ENCODE measurements at places on chromosomes 1 and 21. TPM values are rescaled to one million over a fixed set of nuclear protein-coding genes. Genes with fewer than 3 reads are reported as not detected.

- DNase-seq: no peak
Measured at GRCh38 chr1:169585181-169585580, 1.1 kb downstream of the F5 start.

- DNase-seq: no peak
Measured at GRCh38 chr1:38153066-38153777, 106.6 kb upstream of the POU3F1 start.

GRCh38 chr1:109796484-109797302 lies 33.0 kb upstream of the EPS8L3 start:
- no peak for DNase-seq

Gene SLC2A5
- 1.6 TPM for total RNA-seq

Gene PGBD5
- 2.3 TPM for total RNA-seq

GRCh38 chr1:29629814-29630516 lies 393.6 kb downstream of the PTPRU start:
- DNase-seq: peak; percentile 28

Gene NOS1AP
- 1.4 TPM for total RNA-seq

DNA sequence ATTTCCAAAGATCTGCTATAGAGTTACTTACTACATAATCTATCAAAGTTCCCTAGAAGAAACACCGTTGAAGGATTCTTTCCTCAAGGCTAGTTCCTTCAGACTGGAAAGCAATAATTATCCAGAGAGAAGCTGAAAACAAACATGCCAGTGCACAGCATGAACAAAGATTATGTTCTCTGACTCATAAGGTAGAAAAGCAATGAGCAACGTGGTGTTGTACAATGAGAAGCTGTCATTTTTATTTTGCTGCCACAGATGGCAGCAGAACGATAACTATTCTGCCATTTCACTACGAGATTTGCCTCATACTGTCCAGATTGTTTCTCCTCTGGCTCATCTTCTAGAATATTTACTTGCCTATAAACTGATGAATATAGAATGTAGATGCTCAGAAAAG lies 10.7 kb downstream of the EXTL2 start:
- no peak for DNase-seq

GRCh38 chr1:154944401-154945159 lies 8.1 kb upstream of the PMVK start:
- peak; percentile 59 for DNase-seq

DNA sequence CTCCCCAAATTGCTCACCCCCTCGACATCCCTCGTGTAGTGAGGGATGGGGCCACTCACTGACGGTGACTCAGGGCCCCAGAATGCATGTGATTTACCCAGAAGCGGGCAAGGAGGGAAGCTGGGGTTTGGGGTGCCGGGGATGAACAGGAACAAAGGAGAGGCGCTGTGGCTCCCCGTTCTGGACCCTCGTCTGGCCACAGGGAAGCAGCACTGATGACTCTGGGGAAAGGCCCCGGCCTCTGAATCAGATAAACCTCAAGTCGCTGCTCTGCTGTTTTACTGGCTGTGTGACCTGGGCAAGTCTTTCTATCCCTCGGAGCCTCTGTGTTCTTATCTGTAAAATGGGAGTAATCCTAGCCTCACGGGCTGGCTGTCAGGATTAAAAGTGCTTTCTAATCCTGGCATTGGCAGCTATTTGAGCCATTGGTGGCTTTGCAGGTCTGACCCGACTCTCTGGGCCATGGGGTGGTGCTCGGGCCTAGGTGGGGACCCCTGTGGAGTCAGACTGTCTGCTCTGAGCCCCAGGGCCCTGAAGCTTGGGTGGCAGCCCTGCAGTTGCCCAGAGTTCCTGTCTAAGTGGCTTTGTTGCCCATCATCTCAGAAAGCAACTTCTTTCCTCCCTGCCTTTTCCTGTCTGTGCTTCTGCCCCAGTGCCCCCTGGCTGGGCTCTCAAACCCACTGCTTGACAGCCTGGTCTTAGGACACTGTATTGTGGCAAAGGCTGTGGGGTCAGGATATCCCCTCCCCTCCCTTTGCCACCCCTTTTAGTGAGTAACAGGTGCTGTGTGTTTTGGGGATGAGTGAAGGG lies 5.5 kb downstream of the TNFRSF1B start:
- no peak for DNase-seq

Gene SESN2
- total RNA-seq: 5.5 TPM

DNA sequence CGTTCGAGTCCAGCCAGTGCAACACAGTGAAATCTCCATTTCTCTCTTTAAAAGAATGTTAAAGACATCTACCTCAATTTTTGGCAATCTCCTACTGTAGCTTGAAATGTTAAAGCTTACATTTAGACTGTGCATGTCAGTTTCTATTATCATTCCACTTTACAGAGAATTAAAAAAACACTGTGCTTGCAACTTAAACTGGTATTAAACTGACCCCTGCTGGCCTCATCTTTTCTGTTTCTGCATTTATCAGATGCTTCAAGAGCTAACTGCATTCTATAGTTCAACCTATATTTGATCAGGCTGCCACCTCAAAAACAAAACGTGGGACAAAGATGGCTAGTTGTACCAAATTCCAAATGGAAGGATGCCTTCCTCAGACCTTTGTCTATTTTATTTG lies 226.5 kb downstream of the SMYD3 start:
- no peak for DNase-seq

All from liver (tissue), 10 donors.